AG08395 (cell line): ENCODE measurements at places on chromosomes 2 and 18.
A peak's percentile ranks its signal among the peaks of the same experiment; 100 is the strongest.

GRCh38 chr2:138559641-138560040 lies 58.1 kb downstream of the SPOPL start:
- DNase-seq = no peak

DNA sequence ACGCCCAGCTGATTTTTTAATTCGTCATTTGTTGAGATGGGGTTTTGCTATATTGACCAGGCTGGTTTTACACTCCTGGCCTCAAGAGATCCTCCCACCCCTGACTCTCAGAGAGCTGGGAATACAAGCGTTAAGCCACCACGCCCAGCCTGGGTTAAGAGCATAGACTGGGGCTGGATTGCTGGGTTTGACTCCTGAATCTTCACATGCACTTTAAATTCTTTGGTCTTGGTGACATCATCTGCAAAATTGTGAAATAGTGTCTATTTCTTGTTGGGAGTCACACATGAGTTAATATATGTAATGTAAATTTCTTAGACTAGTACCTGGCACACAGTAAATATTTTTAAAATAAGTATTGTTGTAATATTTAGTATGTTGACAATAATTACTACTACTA lies 257.4 kb downstream of the DOK6 start:
- no peak for DNase-seq

GRCh38 chr18:41060967-41061366 lies 894.1 kb upstream of the PIK3C3 start:
- no peak for DNase-seq

DNA sequence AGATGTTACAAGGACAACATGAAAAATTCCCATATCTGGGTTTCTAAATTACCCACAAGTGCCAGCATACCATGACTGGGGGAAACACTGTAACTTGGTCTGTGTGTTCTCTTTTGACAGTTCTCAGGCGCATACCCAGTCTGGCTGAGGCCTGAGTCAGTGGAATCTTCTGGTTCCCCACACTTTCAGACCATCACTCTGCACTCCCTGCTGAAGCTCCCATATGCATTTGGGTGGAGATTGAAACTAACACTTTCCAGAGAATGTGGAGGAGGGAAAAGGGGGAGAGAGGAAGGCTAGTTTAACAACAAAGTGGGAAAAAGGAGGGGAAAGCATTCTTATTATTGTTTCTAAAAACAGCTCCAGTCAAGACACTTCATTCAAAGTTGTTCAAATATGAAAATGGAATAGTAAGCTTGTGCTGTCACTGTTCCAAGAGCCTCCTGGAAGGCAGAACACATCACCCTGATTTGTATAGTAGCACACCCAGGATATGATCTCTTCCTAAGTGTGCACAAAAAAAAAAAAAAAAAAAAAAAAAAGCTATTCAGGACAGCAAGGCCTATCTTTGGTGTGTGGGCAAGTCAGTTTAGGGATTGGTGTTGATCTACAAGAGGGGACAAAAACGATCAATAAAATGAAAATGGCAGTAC lies 48.1 kb upstream of the CTIF start:
- peak; percentile 24 for DNase-seq

DNA sequence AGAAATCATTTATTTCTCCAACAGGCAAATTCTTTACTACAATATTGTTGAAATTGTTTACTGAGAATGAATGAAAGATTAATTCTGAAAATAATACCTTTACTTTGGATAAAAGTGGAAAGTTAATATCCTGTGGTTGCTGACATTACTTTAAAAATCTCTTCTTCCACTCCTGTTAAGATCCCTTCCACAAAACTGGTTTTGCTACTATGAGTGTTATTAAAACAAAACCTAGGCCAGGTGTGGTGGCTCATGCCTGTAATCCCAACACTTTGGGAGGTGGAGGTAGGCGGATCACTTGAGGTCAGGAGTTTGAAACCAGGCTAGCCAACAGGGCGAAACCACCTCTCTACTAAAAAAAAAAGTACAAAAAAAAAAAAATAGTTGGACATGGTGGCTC lies 123.9 kb upstream of the CCDC150 start:
- DNase-seq = no peak

DNA sequence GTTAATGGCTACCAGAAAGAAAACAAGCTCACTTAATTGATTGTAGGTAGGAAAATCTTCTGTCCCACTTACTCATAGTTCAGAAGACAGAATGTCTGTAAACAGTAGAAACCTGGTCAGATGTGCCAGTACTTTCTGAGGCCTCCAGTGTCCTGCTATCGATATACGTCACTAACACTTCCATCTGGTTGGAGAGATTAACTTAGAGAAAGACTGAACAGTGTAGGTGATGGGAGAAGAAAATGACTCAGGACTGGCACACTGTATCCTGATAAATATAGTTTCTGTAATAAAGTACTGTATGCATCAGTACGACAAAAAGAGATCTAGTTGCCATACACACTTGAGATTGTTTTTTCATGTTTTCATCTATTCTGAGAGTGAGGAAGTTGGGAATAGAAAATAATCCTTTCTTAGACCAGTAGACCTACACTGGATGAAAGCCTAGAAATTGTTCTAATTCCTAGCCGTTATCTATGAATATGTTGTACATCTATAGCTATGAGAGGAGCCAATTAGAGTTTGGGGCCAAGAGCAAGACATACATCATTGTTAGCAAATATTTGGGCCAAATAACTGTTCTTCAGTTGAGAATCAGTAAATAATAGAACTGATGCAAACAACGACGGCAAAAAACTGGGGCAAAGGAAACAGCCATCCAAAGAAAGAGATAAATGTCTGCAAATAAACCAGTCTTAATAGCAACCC lies 105.9 kb downstream of the NAT8 start:
- DNase-seq = no peak

DNA sequence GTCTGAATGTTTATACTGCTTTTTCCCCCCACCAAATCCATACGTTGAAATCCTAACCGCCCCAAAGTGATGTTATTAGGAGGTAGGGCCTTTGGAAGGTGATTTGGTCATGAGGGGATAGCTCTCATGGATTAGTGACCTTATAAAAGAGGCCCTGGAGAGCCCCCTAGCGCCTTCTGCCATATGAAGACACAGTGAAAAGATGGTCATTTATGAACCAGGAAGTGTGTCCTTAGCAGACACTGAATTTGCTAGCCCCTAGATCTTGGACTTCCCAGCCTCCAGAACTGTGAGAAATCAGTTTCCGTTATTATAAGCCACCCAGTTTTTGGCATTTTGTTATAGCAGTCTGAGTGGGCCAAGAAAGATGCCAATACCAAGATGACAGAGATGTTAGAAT lies 7.2 kb upstream of the TSN start:
- no peak for DNase-seq

- DNase-seq = no peak
Observed at GRCh38 chr18:5137261-5137660, 59.8 kb downstream of the AKAIN1 start.

DNA sequence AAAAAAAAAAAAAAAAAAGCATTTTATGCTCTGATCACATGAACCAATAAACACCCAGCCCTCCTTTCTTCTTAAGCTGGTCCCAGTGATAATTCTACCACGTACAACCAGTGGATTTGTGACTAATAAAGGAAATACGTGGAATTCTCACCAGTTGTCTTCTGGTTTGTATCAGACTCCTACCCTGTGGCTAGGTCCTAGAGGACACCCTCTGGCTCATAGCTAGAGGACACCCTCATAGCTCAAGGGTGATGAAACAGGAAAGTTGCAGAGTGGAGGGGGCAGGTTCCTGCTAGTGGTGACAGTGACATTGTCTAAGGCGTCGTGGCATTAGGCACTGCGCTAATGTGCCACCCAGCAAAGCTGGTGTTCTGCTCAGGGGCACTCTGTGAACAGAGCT lies 167.8 kb downstream of the BCL11A start:
- DNase-seq = peak; percentile 51

- no peak for DNase-seq
Observed at GRCh38 chr18:10838553-10838952, 310.8 kb downstream of the PIEZO2 start.
